ENCODE measurements at places on chromosomes 7 and 10.

DNA sequence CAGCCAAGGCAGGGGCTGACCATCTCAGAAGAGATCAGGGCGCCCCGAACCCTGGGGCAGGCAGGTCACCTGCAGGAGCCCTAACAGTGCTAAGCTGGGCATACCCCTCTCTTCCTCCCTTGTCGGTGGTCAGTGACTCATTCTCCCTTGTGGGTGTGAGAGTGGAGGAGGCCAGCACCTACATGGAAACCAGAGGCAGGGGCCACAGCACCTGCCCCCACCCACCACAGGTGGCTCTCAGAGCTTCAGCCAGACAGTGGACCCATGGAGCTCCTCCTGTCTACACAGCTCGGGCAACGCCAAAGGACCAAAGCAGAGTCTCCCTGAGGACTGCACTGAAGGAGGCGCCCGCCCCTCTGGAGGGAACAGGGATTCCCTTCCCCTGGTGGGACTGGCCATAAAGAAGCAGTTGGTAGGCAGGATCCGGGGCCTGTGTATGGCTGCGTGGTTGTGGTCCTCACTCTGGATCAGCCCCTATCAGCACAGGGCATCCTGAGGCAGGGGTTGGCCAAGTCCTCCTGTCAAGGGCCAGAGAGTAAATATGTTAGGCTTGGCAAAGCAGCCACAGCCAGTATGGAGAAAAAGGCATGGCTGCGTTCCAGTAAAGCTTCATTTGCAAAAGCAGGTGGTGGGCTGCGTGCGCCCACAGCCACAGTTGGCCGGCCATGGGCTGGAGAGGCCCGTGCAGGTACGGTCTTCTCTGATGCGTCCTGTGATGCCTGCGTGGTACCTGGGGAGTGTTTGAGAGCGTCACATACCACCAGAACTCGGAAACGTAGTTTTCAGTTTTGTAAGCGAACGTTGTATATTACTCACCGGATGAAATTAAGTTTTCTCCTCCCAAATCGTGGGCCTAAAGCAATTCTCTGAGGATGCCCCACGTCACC lies 198.2 kb downstream of the EBF3 start:
- peak; percentile 66 for DNase-seq

DNA sequence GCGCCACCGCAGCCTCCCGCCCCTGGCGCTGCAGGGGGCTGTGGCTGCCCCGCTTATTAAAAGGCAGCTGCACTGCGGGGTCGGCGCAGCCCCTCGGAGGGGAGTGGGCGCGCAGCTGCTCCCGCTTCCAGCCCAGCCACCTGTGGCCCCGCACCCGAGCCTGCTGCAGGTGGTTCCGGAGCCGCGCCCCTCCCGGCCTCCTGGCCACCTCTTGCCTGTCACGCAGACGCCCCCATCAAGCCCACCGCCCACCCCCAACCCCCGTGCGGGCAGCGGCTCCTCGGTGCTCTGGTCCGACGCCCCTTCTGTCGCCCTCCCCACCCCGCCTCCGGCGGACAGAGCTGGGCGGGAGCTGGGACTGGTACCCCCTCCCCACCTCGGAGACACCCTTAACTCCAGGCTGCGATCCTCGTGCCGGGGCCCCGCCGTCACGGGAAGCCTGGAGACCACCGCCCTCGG lies 549 bp downstream of the CALY start:
- DNase-seq = peak; percentile 86

DNA sequence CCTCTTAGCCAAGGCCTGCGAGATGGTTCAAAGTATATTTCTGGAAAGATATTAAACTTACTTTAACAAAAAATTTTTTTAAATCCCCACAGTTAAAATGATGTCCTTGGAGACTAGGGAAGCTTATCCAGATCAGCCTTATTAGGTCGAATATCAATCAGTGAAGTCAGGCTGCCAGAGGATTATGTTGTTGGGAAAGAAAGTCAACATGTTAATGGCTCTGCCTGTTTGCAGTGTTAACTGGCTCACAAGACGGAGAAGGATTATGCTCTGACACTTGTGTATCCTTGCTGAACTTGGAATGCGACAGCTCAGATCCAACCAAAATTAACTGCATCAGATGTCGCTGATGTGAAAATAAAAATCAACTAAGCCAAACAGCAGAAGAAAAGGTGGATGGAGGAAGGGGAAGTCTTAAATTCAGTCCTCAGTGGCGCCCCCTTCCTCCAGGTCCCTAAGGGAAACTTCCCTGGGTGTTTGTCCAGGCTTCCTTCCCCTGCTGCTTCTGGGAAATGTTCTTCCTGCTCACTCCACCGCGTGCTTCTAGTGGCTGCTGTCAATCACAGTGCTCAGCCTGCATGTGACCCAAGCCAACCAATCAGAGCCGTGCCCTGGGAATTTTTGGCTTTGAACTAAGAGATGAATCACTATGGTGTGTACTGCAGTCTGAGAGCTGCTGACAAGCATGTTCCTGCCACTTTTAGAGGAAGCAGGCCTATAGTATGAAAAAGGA lies 690.4 kb upstream of the NRP1 start:
- no peak for DNase-seq

GRCh38 chr10:118977022-118977599 lies 52.4 kb upstream of the NANOS1 start:
- DNase-seq = no peak

GRCh38 chr7:30745261-30745941 lies 6.5 kb upstream of the INMT start:
- no peak for DNase-seq

DNA sequence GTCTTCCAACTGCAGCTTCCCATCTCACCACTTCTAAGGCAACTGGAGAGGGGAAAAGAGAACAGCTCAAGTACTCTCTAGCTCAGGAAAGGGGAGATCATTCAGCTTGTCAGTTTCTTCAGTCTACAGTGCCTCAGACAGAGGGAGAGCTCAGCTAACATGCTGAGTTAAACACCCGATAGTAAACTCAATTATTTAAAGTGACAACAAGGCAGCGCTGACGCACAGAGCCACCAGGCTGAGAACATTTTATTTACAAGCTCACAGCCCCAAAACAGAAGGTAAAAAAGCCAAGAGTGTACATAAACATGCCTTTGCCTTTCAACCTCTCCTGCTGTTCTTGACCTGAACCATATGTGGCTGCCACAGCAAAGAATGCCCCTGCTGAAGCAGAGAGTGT lies 10.1 kb upstream of the CUZD1 start:
- DNase-seq = no peak

- no peak for DNase-seq
Observed at GRCh38 chr7:113217314-113217713, 99.0 kb upstream of the SMIM30 start.

GRCh38 chr7:112930787-112931186 lies 140.6 kb upstream of the TMEM168 start:
- no peak for DNase-seq
